ENCODE measurements at places on chromosomes 12 and 14.

DNA sequence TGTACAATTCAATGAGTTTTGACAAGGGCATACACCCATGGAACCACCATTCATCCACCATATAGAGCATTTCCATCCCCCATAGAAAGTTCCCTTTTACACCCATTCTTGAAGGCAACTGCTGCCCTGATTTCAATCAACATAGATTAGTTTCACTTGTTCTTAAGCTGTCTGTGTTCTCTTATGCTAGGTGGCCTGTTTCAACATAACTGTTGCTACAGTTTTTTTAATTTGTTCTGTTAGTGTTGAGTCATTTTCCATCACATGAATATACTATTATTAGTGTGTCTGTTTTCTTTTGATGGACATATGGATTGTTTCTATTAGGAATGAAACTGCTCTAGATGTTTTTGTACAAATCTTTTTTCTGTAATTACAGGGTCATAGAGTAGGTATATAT, 123.4 kb downstream of the PTPRQ start:
- no peak for DNase-seq

GRCh38 chr14:32667791-32668190, 270.9 kb upstream of the NPAS3 start:
- no peak for DNase-seq

DNA sequence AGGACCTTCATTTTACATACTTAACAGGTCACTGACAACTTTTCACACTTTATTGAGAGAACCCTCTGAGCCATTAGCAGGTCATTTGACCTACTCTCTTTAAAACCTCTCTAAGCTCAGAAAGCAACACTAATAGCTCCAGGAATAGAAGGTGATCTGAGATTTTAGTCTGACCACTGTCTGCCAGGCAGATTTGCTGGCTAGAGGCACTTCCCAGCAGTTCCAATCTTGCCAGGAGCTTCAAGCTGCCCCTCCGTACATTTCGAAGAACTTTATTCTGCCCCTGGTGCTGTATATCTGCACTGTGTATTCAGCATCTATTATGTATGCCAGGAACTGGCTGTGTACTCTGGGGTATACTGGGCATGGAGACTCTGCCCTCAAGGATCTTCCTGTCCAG, 56.3 kb downstream of the GPHB5 start:
- no peak for DNase-seq

DNA sequence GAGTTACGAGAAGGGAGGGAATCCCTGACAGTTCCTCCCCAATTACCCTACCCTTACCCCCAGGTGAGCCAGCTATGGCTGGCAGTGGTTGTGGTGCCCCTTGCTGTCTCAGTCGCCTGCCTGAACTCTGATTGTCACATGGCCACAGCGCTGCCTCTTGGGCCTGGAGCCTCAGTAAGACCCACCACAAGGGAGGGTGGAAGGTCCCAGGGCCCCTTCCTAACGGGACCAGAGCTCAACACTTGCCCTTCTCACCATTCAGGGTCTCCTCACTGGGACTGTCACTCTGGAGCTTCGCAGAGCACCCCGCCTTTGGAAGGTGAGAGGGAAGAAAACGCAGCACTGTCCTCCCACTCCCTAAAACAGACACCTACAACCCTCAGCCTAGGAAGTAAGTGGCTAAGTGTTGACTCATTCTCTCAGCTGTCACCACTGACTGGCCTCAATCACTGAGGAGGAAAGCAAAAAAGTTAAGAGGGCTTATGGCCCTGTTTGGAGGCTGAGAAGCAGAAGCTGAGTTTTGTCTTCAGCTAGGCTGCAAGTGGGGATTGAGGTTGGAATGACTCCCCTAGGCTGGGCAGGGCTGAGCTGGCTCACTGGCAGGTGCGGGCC, 1.0 kb downstream of the TMEM253 start:
- DNase-seq, result no peak

GRCh38 chr12:55736780-55737580, 5.9 kb upstream of the GDF11 start:
- no peak for DNase-seq

GRCh38 chr14:67512463-67513310, 20.4 kb upstream of the PLEKHH1 start:
- DNase-seq, result no peak

- DNase-seq, result no peak
These were observed 239.7 kb downstream of the SNAPC1 start for GRCh38 chr14:62001963-62002362.

DNA sequence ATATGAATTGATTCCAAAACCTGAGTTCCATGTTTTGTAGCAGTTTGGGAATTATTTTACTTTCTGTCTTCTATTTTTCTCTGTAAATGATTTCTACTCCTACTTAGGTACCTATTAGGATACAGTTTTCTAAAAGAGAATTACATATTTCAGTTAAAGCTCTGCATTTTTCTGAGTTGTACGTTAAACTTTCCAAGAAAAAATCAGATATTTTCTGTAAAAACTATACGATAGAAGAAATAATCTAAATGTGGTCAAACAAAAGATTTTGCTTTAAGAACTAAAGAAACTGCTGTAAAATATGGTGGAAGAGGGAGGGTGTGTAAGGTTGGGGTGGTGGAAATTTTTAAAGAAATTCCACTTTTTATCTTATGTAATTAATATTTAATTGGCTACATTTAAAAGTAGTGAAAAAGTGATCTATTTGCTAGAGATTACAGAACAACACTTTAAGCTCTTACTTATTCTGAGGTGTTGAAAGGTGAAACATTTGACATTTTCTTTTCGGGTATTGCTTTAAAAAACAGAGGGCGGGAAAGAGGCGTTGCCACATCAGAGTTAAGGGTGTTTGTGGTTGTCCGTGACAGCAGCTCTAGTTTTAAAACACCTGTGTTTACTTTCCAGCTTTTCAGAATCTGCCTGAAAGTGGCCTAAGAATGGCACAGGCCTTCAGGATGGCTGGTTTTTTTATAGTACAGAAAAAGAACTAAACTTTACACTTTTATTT, 187.3 kb downstream of the MIPOL1 start:
- DNase-seq, result no peak

DNA sequence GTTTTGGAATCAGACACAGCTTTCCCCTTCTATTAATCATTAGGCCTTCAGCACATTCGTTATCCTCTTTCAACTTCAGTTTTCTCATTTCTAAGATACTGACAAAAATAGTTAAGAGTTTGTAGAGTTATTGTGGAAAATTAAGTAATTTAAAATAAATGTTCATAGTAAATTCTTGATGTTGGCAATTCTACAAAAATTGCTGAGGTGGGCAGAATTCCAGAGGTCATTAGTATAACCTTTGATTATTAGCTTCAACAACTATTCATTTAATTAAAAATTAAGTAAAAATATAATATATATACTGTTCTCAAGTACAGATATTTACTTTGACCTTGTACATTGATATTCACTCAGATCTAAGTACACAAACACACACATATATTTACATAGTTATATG, 58.5 kb downstream of the DIO2 start:
- DNase-seq, result no peak

GRCh38 chr14:94485944-94486841, 10.2 kb upstream of the SERPINA9 start:
- no peak for DNase-seq

- DNase-seq, result no peak
These were observed 742.6 kb downstream of the TMEM121 start for GRCh38 chr14:106269029-106269428.

GRCh38 chr12:41288142-41288811, 100.2 kb downstream of the PDZRN4 start:
- no peak for DNase-seq

DNA sequence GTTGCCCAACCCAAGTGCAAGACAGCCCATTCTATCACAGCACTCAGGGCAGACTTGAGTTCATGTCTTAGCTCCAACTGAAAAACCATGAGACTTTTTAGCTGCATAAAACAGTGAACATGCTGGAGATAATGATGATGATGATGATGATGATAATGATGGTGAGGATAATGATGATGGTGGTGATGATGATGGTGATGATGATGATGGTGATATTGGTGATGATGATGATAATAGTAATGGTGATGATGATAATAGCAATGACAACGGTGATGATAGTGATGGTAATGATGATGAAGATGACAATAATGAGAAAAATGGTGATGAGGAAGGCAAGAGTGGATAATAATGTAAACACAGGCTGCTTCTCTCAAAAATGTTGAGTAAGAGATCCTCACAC, 576.2 kb downstream of the BCL11B start:
- DNase-seq, result no peak

Data from cortex of kidney (tissue), 1 donor.